ENCODE measurements at places on chromosomes 2 and 18. TPM values are rescaled to one million over a fixed set of nuclear protein-coding genes. Genes with fewer than 3 reads are reported as not detected.

DNA sequence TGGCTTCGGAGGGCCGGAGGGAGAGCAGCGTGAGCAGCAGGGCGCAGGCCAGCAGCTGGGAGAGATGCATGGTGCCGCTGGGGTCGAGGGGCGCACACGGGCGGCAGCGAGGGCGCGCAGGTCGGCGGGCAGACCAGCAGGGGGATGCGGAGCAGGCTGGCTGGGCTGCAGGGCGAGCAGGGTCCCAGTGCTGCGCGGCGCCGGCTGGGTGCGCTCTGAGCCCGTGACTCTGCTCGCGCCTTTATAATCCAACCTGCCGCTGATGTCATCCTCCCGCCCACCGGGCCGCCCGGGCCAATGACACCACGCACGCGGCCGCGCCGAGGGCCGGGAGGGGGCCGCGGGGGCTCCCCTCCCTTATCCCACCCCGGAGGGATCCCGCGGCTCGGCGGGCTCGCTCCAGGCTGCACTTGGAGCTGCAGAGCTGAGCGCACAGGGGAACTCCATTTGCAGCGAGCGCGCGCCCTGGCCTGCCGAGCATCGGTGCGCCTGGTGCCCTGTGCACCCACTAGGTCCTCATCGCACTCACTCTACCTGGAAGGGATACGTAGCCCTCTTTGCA, at the start of gene NPPC:
NPPC (minus strand) TSS at position 217 of the 562 bp plus-strand sequence; CDS start at position 70, 147 bp downstream.
- peak; percentile 63 for DNase-seq

DNA sequence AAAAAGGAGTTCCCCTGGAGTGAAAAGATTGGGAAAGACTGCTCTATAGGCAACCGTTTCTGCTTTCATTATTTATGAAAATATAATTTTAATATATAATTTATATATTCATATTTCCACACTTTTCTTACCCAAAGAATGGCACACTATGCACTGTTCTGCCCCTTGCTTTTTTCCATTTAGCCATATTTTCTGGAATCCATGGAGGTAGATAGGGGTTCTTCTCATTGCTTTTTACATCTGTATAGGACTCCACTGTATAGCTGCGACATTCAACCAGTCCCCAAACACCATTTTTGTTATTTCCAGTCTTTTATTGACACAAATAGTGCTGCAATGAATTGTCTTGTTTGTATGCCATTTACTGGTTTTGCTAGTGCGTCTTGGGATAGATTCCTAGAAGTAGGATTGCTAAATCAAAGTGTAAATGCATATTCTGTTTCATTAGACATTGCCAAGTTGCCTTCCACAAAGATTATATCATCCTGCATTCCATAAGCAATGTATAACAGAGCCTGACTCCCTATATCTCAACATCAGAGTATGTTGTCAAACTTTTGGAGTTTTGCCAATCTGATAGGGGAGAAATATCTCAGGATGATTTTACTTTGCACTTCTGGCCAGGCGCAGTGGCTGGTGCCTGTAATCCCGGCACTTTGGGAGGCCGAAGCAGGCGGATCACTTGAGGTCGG, 26.6 kb upstream of the TCF7L1 start:
- peak; percentile 70 for DNase-seq

The XPO1 gene
- total RNA-seq = 129 TPM

DNA sequence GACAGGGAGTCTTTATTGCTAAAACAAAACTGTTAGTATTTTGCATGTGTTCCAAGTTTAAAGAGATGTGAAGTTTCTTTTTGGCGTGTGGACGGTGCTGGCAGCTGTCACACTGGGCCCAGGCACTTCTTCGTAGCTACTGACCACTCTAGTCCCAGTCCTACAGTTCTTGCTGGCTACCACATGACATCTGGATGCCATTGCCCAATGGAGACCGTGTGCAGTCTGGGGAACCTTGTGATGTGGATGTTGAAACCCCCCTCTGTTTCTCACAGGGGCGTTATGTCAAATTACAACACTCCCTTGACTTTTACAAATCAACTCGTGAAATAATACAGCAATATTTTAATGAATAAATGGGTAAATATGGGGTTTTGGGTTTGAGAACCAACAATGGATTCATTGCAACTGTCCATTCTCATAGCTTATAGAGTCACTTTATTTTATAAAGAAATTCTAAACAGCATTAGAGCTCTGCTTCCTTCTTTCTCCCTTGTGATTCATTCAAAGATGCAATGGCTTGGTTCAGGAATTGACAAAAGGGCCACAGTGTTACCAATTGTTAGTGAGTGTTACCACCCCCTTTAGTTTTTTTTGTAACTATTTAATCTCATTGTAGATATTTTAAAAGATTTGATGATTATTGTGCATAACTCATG, 1.2 kb downstream of the GPD2 start:
- DNase-seq = peak; percentile 68

GRCh38 chr18:58848685-58849084, 16.0 kb upstream of the ZNF532 start:
- DNase-seq = peak; percentile 43
